ENCODE measurements at places on chromosomes 5 and 9.

- no peak for DNase-seq
These were observed 230.7 kb downstream of the NR3C1 start for GRCh38 chr5:143172739-143173138.

DNA sequence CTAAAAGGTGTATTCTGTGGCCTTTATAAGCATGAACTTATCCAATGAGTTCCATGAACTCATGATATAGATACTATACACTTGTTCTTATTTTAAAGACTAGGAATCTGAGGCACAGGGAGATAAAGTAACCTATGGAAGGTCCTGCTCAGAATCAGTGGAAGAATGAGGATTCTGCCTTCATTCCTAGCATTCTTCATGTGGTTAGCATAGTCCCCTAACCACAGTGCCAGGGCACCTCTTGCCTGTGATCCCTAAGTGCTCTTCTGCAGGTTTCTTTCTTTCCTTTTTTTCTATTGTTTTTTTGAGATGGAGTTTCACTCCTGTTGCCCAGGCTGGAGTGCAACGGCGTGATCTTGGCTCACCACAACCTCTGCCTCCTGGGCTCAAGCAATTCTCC is 174.1 kb downstream of the C9orf152 start:
- DNase-seq, result peak; percentile 31

GRCh38 chr9:76651119-76651705 is 113.0 kb upstream of the PCA3 start:
- no peak for DNase-seq

DNA sequence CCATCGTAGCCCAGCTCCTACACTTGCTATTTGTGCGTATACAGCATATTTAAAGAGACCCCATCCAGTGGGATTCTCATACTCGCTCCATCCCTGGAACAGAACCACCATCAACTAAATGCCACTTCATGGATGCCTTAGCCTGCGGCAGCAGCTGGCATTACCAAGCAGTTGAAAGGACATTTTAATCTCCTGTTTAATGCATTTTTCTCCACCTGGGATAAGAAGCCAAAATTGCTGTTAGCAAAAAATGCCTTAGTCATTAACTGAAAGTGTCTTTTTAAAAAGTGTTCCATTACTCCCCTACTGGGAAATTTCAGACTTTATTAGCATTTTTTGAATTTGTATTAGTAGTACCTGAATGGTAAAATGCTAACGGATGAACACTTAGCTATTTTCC is 662.6 kb upstream of the MEF2C start:
- no peak for DNase-seq

DNA sequence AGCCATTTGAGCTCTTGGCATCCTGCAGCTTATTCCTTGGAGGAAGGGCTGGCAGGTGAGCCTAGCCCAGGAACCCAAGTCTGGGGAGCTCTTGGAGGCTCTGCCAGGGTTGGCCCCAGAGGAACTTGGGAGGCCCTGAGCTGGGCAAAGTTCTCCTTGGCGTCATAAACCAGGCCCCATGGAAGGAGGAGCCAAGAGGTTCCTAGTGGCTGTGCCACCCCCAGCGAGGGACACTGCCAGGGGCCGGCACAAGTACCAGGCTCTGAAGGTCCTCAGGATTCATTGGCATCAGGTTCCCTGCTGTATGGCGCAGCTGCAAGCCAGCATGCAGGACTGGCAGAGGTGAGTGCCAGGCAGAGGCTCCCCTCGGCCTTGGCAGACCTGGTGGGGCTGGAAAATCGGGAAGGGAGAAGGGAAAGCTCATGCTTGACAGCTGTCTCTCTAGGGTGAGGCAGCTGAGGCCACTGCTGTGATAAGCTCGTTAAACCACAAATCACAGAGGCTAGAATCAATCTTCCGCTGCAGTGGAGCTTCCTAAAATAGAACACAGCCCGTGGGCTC is 54.6 kb upstream of the SYNPO start:
- DNase-seq, result no peak

DNA sequence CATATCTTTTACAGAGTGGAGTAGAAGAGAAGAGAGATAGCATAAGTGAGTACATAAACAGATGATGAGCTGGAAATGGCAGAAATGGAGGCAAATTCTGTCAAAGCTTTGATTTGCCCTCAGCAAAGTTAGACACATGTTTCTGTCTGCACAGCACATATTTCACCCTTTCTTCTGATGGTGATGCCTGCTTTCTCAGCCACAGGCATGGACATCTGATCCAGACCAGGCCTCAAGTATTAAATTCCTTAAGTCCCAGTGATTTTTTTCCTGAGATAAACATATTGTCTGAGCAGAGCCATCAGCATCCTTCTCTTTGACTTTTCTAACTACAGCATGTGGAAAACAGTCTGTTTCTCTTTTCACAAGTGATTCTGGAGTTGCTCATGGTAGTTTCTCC is 409.8 kb downstream of the MAN2A1 start:
- DNase-seq, result no peak

- no peak for DNase-seq
These were observed 6.8 kb downstream of the GZMK start for GRCh38 chr5:55030676-55031369.

DNA sequence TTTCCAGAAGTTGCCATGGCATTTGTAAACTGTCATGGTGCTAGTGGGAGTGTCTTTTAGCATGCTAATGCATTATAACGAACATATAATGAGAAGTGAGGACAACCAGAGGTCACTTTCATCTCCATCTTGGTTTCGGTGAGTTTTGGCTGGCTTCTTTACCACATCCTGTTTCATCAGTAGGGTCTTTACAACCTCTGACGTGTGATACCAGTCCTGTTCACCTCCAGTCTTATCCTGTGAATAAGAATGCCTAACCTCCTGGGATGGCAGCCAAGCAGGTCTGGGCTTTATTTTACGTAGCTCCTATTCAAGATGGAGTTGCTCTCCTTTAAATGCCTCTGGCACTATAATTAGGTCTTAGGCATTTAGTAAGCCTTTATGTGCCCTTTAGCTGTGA is 20.4 kb upstream of the RFK start:
- peak; percentile 67 for DNase-seq

GRCh38 chr9:104611213-104611612 is 5.8 kb upstream of the OR13C2 start:
- DNase-seq, result no peak

DNA sequence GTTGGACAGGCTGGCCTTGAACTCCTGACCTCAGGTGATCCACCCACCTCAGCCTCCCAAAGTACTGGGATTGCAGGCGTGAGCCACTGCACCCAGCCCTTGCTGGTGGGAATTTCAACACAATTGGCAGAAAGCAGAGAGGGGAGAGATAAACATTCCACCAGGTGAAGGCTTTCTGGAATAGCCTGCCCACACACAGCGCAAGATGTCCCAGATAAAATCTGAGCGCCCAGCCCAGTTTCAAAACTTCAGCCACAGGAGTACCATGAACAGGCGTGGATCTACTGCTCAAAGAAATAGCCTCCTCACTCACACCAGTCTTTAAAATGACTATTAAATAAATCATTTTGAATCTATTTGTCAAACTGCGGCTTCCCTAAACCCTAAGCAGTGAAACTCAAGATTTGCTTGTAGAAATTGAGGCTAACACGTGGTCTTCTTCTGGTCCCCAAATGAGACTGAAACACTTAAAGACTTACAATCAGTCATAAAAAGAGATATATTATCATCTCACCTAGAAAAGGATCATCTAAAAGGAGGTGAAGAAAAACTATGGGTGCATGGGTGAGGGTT is 34.7 kb downstream of the CAPSL start:
- DNase-seq, result no peak

DNA sequence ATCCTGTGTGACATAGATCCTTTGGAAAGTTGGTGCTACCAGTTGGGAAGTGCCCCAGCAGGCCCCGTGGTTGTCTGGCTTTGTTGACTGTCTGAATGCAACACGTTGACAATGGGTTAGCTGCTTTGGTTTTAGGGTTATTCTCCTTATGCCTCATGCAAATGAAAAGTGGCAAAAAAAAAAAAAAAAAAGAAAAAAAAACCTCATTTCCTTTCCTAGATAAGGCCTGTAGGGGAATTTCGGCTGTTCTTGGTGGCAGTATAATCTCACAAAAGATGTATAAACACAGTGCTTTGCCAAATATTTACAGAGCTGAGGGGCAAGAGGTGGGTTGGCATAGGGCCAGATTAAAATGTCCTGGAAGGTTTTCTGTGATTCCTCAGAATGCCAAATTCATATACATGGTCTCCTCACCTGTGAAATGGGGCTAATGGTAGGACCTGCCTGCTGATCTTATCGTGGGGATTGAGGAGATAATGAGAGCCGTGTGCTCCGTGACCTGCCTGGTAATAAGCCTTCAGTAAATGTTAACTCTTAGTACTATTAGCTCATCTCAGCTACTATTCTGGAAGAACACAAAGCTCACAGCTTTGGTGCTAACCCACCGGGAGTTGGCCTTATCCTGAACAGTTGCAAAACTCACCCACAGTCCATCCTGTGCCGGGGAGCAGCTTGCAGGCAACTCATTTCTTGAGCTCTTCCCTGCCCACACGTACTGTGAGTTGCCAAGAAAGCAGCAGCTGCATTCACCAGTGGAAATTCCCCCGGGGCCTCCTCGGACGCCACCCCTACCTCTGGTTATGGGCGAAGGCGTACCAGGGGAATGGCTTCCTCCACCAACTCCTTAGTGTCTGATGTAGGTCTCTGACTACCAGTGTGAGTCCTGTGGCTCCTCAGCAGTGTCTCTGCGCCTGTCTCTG is 220.3 kb downstream of the NR3C1 start:
- no peak for DNase-seq

DNA sequence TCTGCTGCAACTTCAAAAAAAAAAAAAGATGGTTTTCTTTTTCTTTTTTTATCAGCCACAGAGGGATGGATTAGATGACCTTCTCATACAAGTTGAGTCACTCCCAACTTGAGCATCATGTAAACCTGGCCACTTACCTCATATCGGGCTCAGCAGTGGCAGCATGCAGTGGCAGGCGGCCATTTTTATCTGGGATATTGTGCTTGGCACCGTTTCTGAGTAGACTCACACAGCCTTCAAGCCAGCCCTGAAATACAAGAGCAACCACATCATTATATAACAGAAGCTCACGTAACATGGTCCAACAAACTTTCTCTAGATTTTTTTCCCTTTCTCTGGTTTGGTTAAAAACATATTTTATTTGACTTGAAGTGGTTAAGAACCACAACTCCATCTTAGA is 62.6 kb downstream of the ANKRD55 start:
- DNase-seq, result no peak

DNA sequence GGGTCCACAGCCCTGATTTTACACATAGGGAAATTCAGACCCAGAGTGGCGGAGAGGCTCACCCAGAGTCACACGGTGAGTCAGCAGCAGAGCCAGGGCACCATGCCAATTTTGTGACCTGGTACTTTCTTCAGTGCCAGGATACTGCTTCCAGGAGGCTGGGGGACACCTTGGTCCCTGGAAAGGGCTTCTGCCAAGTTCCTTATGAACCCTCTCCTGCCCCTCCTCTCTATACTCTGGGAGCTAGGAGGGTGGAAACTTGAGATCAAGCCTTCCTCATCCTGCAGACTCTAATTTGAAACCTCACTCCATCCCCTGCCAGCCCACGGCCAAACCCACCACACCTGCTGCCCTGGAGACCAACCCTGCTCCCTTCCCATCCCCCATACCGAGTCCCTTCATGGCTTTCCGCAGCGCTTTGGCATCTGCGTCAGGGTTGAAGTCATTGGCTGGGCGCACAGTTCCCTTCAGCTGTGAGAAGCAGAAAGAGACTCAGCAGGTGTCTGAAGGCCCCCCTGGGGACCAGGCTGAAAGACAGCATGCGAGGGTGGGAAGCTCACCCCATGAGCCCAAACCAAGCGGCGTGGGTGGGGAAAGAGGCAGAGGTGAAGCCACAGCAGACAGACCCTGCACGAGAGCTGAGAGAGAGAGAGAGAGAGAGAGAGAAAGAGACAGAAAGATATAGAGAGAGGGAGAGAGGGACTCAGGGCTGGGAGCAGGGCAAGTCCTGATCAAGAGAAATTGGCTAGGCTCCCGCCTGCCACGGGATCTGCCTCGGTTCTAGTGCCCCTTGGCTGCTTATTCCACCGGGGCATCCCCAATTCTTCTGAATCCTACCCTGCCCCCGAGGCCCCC is 33.5 kb downstream of the ANXA6 start:
- no peak for DNase-seq

DNA sequence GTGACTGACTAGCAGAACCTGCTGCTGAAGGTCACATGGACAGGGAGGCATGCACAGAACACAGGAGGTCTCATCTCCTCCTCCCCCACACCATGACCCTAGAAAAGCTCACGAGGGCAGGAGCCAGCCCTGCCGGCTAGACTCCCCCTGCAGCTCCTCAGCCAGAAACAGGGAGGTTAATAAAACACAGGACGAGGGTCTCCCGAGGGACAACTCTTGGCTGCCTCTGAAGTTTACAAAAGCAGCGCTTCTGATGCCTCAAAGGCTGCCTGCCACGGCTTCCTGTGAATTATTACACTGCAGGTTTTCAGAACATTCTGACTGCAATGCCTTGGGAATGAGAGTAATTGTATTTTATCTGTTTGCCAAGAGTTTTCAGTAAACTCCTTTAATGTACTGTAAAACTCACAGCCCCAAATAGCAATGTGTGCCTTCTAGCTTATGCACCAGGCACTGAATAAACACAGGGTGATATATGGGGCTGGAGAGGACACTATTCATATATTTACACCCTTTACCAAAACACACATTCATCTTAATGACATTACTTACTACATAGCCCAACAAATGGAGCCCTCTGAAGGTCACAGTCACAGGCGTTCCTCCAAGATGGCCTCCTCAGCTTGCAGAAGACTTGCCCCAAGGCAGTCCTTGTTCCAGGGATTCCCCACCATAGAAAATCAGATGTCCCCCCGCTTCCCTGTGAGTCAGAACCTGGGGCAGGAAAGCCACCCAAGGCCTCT is 83.7 kb downstream of the C5orf15 start:
- DNase-seq, result no peak

DNA sequence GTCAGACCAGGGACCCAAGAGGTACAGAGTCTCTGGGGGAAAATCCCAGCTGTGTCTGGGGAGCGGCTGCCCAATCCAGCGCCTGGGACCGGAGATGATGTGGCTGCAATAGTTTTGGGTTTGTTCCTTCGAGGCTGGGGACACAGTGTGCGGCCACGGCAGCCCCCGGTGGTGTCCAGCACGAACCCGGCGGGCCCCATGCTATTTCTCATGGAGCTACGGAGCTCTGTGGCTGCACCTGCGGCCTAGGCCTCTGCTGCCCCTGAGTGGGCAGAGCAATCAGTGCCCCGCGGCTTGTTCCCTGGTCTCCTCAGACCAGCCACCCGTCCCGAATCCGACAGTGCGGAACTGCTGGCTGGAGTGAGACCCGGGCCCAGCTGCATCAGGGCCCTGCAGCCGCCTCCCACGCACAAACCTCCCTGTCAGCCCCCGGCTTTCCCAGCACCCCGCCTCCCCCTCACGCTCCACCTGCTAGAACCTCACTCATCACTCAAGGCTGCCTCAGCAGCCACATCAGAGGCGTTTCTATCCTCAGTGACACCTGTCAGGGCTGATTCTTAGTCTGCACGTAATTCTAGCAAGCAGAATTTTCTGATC is 29.0 kb downstream of the SARDH start:
- no peak for DNase-seq
